NCI-H526 treated with DMSO at 0.1 percent for 48 hours (cell line): ENCODE measurements at places on chromosomes 12 and 14.

- no peak for DNase-seq
Observed at GRCh38 chr14:36656687-36657398, 4.8 kb upstream of the PAX9 start.

DNA sequence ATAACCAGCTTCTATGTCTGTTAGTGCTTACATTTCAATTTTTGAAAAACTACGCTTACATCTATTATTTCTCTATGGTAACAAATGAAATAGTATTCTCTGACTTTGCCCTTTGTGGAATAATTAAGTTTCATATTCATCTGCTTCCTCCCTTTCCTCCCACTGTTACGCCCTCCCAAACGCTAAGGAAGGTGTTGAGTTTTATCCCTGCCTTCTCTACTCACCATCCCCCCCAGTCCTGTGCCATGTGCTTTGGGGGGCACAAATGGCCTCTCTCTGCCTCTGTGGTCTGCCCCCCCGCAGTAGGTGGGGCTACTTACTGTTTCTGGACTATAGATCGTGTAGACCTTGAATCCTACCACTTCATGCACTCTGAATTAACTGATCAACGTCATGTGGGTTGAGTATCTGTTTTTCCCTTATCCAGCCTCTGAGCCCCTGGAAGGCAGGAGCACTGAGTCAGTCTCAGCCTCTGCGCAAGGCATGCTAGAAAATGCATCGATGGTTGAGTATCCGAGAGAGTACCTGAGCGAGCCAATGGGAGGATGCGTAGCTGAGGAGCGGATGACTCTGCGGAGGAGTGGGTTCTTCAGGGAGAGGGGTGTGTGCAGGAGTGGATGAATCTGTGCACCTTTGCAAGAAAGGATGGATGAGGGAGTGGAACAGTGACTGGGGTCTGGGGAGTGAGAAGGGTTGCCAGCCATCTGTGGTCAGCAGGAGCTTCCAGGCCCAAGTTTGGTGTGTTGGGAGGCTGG is 114.5 kb upstream of the RTL1 start:
- no peak for DNase-seq

- DNase-seq: no peak
Observed at GRCh38 chr12:110860833-110861296, 14.1 kb downstream of the CCDC63 start.

- no peak for DNase-seq
Observed at GRCh38 chr12:94047781-94048567, 100.4 kb upstream of the PLXNC1 start.

- DNase-seq: no peak
Observed at GRCh38 chr14:73789989-73790581, 61.5 kb upstream of the PTGR2 start.

DNA sequence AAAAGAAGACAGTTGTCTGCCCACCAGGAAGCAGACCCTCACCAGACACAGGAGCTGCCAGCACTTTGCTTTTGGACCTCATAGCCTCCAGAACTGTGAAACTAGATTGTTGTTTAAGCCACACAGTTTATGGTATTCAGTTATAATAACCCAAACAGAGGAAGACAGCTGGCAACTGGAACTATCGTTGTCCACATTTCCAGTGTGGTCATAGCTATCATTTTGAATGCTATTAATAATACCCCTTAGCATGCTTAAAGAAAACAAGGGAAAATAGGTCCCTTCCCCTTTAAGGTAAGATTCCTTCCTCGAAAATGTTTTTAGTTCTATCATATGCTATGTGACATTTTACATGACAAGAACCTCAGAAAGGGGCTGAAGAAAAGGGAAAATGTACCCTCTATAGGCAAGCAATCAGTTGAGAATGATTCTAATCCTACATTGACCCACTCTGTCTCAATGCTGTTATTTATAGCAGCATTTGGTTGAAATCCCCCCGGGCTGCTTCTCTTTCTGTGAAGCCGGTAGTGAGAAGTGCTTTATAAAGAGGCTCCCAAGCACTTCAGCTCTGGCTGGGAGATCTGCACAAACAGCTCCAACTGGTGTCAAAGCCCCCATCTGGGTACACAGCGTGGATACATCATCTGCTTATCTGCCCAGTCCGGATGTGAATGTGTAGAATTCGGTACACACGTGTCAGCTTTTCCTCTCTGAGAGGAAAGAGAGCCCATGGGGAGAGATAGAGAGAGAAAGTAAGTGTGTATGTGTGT is 221.2 kb upstream of the FLRT2 start:
- DNase-seq: no peak

DNA sequence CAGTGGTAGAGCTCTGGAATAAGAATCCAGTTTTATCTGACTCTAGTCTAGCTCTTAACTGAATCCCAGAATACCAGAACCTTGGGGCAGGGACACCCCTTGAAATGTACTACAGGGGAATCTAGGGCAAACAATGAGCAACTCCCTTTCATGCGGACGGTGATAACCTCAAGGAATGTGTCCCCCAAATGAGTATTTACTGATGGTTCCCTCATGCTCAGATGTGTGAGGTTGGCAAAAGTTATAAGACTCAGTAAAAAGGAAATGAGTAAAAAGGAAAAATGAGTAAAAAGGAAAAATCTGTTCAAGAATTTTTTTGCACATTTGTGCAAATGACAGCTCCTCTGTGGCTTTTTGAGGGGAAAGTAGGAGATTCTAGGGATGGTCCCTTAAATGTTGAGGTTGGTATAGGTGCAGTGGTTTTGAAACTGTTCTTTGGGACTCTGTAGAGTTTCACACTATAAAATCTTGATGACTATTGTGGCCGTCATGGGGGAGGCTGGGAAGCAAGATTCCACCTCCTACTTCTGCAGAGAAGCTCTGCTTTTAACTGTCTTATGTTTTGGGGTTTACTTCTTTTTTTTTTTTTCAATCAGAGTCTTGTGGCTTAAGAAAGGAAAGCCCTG is 58.6 kb downstream of the NRXN3 start:
- DNase-seq: no peak

- no peak for DNase-seq
Observed at GRCh38 chr14:85602345-85602744, 72.4 kb downstream of the FLRT2 start.

DNA sequence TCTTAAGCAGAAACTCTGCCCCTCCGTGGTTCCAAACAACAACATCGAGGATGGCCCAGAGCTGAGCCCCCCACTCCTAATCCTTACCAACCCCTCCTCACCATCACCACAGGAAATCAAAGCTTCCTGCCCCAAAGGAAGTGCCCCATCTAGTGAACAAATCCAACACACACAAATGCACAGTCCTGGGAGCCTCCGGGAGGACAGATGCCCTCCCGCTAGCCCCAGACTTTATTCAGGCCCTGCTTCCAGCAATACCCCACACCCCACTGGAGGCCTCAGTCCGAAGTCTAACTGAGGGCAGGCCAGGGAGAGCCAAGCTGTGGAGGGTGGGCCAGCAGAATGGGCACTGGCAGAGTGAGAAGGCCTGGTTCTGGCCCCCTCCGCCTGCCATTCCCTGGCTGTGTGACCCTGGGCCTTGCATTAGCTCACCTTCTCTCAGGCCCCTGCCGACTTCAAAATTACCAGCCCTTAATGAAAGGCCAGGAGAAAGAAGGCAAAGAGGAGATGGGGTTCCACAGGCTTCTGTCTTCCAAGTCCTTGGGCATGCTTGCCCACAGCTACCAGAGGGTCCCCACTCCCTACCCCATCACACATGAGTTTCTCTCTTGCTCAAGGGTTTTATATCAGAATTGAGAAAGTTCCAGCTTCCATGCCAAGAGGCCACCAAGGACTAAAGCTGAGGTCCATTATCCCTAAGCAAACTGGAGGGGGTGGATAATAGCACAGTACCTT is 2.3 kb downstream of the HDAC7 start:
- DNase-seq: no peak

GRCh38 chr14:56660677-56661389 is 81.2 kb downstream of the TMEM260 start:
- DNase-seq: no peak
